ENCODE measurements at places on chromosomes 16 and 17.

GRCh38 chr17:67613961-67614360 is 103.8 kb upstream of the NOL11 start:
- no peak for DNase-seq

DNA sequence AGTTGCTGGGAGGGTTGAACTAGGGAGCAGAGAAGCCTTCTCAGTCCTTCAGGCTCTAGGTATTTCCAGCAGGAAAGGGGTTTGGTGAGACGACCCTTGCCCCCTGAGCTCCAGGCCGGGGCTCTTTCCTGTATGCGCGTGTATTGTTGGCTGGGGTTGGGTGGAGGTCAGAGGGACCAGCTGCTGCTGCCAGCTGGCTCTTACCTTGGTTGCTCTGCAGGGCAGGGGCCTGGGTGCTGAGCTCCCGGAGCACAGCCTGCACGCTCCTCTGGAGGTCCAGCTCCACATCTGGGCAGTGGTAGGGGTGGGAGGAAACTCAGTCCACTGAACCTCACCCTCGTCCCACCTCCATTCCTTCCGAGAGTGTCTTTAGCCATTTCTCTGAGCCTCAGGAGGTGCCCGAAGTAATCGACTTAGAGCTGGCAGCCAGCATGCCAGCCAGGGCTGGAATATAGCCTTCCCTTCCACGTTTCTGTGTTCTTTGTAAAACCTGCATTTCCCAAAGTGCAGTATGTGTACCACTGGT is 28.0 kb downstream of the PIK3R6 start:
- DNase-seq: no peak

GRCh38 chr16:23500212-23500861 is 10.0 kb downstream of the GGA2 start:
- DNase-seq: no peak

DNA sequence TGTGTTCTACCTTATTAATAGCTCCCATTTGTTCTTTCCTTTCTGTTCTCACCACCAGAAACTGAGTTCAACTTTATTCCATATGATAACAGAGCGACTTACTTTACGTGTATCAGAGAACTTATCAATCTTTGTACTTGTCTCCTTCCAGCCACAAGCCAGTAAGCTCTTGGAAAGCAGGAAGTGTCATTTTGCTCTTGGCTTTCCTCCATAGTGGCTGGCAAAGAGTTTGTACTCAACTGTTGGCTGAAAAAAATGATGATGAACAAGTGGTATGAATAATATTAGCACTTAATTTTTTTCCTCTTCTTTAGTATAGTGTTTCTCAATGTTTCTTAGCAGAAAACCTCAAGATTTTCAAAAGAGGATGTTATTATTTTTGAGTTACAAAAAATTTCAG is 182.4 kb upstream of the TOM1L1 start:
- no peak for DNase-seq

DNA sequence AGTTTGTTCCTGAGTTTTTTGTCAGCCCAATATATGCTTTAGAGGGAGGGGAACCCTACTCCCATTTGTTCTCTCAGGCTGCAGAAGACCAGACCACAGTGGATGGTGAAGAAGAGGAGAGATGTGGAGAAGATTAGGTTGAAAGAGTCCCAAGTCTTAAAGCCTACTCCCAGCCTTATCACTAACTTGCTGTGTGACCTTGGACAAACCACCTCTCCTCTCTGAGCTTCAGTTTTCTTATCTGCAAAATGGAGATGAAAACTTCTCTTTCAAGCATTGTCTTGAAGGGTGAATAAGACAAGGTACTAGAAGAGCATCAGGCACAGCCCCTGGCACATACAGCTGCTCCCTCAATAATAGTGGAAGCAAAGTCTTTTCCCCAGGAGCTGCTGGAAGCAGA is 15.1 kb upstream of the LHX1 start:
- no peak for DNase-seq

DNA sequence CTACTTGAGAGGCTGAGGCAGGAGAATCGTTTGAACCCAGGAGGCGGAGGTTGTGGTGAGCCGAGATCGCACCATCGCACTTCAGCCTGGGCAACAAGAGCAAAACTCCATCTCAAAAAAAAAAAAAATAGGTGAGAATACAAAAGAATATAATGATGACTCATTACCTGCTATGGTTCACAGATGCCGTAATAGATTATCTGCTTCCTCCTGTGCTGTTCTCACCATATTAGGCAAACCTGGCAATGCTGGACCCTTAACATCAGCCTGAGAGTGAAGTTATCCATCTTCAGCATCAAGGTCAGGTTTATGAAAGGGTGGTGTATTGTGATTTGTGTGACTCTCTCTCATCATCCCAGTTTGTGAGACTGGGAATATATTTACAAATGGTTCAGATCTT is 271.3 kb upstream of the CPHXL start:
- DNase-seq: no peak

GRCh38 chr17:50893183-50893993 is 27.2 kb upstream of the TOB1 start:
- no peak for DNase-seq

DNA sequence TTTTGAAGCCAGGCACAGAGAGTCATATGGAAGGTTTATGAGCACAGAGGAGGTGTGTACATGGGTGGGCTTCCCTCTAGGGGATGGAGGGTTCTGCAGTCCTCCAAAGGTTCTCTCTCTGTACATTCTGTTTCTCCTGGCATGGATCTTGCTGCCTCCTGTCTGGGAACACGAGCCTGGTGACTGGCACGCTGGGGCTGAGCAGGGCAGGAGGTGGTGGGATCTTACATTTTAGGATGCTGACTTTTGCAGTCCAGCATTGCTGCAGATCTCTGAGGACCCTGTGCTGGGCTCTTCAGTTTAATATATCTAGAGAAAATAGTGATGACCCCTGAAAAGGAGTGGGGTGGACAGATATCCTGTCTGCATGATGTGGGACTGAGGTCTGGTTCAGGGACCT is 23.0 kb downstream of the FOXL1 start:
- no peak for DNase-seq

DNA sequence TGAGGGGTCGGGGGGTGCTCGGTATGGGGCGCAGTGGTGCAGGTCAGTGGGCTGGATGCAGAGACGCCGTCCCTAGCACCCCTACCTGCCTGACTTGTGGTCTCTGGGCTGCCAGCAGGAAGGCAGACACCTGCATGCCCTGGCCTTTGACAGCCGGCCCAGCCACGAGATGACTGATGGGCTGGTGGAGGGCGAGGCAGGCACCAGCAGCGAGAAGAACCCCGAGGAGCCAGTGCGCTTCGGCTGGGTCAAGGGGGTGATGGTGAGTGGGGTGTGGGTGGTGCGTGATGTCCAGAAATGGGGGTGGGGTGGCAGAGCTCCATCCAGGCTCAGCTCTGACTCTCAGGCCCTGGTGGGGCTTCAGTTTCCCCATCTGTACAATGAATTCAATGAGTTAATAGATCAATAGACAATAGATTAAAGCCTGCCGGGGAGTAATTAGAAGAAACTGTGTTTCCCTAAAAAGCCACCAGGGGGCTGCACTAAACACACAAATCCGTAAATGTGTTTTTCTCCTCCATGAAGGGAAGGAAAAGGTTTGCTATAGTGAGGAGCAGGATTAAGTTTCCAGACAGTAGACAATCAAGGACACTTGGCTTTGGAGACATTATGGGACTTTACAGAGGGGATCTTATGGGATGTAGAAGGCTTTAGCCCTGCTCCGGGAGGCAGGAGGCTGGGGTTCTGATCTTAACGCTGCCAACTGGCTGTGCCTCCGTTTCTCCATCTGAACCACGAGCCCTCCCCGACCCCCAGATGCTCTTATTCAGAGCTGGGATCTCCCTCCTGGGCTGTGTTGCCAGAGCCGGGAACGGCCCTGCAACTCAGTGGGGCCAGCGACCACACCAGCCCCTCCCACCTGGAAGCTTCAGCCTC is 2.2 kb downstream of the SLC12A3 start:
- peak; percentile 65 for DNase-seq

Measured in CD4-positive, alpha-beta T cell treated with Interleukin-17A for 4 hours (primary cell).